ENCODE measurements at places on chromosomes 11 and 22.

DNA sequence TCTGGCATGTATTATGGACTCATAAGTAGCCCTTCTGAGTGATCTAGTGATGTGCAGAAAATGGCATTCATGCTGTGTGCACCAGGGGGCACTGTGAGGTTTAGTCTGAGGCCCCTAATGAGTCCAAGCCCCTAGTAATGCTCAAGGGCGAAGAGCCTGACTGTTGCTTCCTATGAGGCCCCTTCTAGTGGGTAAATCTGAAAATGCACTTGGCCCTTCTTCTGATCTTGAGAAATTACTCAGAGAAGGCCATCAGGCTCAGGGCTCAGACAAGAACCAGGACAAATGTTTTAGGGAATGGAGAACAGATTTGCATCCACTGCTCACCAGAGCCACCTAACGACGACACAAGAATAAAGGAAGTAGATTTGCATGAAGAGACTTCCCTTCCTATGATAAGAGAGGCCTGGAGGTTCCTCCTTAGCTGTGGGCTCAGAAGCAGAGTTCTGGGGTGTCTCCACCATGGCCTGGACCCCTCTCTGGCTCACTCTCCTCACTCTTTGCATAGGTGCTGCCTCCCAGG is 75.8 kb downstream of the GGTLC2 start:
- peak; percentile 71 for DNase-seq

- DNase-seq, result no peak
Observed at GRCh38 chr11:70076461-70076931, 1.6 kb upstream of the ANO1 start.

DNA sequence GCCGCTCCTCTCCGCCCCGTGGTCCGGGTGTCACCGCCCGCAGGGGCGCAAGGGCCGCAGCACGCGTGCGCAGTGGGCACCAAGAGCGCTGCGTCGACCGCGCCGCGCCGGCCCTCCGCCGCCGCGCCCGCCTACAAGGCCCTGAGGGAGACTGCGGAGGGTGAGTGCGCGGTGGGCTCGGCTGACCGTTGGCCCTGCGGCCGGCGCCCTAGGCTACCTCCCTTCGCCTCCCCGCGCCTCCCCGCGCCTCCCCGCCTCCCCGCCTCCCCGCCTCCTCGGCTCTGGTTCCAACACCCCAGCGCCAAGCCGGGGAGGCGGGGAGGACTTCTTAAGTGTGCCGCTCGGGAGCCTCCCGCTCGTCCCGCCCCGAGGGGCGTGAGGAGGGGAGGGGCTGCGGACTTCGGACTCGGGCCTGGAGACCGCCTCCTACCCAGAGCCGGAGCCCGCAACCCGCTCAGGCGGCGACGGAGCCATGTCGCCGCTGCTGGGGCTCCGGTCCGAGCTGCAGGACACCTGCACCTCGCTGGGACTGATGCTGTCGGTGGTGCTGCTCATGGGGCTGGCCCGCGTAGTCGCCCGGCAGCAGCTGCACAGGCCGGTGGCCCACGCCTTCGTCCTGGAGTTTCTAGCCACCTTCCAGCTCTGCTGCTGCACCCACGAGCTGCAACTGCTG is at the start of gene AQP11:
Gene AQP11 (plus strand): TSS at position 433 of the 673 bp plus-strand sequence. CDS start 40 bp downstream, at position 473.
- DNase-seq, result peak; percentile 76

DNA sequence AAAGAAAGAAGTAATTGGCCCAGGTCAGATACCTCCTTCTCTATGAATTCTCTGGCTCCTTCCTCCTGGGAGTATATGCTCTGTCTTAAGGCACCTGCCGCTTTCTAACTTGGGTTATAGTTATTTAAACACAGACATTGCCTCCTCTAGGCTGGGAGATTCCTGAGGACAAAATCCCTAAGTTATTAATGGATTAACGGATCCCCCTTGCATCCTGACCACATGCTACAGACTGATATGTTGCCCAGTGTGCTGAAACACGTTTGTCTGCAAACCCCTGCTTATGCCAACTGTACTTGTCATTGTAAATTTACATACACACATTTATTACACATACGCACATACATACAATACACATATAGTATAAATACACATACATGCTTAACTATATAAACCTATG is 35.3 kb downstream of the PACSIN2 start:
- no peak for DNase-seq

GRCh38 chr22:20948450-20948849 is 18.6 kb upstream of the AIFM3 start:
- DNase-seq, result no peak

DNA sequence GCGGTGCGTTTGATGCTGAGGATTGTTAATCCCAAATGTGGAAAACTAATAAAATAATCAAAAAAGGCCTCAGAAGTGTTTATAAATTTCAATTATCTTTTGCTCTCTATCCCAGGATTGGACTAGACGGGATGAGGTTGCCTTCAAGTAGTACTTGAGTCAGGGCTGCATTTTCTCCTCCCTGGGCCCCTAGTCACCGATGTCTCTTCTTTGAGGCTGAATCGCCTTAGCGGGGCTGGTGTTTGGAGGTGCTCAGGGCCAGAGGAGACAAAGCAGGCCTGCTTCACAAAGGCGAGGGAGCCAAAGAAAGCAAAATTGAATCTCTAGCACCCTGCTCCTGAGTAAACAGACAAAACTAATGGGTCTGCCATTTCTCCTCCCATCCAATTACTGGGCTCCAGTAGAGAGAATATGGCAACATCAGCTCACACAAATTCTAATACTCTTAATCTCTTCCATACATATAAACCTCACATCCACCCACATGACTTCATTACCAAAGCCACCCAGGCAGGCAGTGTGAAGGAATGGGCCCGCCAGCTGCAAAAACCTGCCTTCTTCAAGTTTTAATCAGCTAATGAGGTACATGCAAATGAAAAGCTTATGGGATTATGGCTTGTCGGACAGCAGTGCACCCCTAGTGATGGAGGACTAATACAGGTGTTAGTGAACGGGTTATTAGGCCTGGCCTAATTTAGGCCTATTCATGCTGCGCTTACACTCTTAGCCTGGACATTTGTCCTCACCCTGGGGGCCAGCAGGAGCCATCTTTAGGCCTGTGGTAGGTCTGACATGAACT is 52.7 kb upstream of the HTATIP2 start:
- DNase-seq, result no peak

GRCh38 chr11:127997594-127997993 is 589.8 kb downstream of the ETS1 start:
- no peak for DNase-seq

GRCh38 chr22:45481661-45482060 is 21.0 kb upstream of the FBLN1 start:
- DNase-seq, result no peak

DNA sequence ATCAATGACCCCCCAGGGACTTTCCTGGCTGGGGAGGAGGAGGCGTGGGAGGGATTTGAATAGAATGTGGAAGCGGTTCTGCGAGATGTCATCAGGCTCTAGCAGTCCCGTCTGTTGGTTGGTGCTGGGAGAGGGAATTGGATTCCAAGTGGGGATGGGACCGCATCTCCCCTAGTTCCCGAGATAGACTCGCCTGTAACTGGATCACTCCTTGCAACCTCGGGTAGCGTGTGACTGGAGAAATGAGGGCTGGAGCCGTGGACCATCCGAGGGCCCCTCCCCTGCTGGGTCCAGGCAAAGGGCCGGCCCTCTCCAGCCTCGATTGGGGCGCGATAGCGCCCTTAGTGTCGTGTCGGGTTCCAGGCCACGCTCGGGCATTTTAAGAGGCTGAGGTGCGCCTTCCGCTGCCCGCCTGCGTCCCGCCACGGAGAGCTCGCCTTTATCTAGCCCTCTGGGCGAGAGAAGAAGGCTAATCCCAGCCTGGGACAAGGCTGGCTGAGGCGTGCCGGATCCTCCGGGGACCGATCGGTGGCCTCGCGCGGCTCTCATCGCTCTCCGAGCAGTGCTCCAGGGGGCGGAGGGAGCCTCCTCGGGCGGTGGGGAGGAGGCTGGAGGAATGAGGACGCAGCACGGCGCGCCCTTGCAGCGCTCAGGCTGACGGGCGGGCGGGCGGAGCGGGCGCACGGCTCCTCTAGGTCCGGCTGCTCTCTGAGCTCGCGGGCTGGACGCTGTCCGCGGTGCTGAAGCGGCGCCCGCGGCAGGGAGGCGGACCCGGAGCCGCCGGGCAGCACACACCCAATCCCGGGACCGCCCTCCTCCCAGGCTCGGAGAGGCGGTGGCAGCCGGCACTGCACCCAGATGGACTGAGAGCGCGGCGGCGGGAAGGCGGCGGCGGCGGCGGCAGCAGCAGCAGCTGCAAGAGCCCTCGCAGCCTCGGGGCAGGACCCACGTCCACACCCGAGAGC is 107.8 kb downstream of the OSBP2 start:
- DNase-seq, result peak; percentile 61

DNA sequence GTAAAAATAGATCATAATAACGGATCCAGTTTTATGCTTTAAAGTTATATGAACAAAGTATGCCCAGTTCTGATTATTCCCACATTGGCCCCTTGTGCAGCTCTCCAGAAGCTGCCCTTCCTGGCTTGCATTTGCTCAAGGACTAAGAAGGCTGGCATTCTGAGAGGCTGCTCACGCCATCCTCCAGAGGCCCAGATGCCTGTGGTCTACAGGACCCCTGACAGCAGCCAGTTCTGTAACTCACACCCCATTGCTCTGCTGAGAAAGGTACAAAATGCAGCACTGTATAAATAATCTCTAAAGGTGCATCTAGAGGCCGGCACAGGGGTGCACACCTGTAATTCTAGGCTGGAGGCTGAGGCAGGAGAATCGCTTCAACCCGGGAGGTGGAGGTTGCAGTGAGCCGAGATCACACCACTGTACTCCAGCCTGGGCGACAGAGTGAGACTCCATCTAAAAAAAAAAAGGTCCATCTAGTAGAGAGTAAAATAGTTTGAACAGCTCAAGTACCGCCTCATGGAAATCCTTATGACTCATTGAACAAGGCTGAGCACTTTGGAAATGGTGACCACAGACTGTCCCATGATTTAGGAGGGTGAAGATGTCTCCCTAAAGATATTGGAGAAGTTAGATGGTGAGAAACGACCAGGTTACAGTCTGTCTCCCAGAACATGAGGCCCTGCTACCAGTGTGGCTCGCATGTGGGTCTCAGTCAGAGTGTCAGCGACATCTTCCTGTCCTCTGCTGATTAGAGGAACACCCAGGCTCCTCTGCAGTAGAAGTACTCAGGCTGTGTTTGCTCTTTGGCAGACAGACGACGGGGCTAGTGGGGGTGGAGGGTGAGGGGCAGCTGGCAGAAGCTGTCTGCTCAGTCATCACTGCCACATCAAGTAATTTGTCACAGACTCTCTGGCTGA is 56.3 kb downstream of the KREMEN1 start:
- DNase-seq, result no peak

- no peak for DNase-seq
Observed at GRCh38 chr22:45460288-45461109, 42.2 kb upstream of the FBLN1 start.

DNA sequence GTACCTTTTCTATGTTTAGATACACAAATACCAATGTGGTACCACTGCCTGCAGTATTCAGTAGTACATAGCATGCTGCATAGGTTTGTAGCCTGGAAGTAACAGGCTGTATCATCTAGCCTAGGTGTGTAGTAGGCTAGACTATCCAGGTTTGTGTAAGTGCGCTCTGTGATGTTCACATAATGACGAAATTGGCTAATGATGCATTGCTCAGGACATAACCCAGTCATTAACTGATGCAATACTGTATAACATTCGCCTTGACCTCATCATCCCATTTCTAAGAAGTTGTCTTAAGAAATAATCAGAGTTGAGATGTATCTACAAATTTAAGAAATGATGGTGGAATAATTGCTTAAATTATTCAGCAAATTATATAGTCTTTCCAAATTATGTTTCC is 116.0 kb upstream of the TIMP3 start:
- DNase-seq, result no peak

- no peak for DNase-seq
Observed at GRCh38 chr11:44899959-44900358, 50.7 kb downstream of the TP53I11 start.
